NCI-H187 treated with DMSO at 0.1 percent for 48 hours (cell line): ENCODE measurements at places on chromosomes 3 and 15.

GRCh38 chr15:70585707-70586034 lies 177.7 kb downstream of the UACA start:
- no peak for DNase-seq

DNA sequence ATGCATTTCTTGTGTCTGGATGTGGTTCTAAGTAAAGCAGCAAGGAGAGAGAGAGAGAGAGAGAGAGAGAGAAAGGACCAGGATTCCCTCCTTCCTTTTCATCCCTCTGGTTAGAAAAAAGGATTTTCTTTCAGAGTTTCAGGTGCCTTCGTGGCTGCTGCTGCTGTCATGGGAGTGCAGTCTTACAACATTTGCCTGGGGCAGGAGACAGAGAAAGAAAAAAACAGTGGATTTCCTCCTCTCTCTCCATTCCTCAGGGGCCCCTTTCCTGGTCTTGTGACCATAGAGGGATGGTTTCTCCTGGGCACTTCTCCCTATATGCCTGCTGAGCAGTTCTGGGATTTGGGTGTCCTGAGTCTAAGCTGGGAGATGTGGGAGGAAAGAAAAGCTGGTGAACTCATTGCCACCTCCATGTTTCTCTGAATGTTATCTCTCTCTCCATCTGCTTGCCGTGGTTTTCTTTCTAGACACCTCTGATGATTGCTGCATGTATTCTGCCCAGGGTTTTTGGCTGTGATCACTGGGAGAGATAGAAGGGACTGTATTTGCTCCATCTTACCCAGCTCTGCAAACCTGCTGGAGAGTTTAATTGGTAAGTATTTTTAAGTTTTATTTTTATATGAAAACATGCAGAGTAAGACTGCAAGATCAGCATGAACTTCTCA lies 142.4 kb upstream of the RGMA start:
- DNase-seq = no peak

- DNase-seq = no peak
Measured at GRCh38 chr15:51380999-51381806, 39.7 kb downstream of the GLDN start.

DNA sequence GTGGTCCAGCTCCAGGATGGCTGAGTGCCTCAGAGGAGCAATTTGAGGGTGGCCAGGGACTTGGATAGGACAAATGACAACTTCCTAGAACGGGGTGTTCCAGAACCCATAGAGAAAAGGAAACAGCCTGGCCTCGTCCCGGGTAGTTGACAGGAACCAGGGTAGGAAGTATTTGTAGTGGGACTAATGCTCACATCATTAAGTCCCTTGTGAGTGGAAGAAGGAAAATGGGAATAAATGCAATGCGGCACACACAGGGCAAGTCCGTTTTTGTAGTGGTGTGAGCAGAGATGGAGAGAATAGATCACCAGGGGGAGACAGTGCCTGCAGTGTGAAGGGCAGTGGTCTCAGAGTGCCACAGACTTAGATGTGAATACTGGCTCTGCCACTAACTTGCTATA lies 19.6 kb downstream of the TIMP4 start:
- no peak for DNase-seq

DNA sequence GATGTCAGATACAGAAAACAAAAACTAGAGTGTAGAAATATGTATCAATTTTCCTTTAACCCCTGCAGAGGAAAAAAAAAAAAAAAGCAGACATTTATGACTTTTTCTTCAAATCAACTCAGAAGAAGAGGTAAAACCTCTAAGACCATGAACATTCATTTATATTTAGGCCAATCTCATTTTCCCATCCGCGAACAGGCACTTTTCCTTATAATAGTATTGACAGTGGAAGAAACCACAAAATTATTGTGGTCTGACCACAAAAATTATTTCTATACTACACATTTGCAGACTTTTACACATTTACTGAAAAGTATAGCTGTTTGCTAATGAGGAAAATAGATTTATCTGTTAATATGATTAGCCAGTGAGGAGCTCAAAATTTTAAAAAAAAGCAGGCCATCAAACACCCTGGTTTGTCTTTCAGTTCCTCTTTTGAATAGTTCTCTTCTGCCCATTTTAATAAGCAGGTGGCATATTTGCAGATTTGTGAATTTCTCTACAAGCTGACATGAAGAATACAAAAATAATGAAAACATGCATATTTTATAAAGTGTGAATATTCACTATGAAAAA lies 5.7 kb downstream of the OSBPL11 start:
- no peak for DNase-seq

DNA sequence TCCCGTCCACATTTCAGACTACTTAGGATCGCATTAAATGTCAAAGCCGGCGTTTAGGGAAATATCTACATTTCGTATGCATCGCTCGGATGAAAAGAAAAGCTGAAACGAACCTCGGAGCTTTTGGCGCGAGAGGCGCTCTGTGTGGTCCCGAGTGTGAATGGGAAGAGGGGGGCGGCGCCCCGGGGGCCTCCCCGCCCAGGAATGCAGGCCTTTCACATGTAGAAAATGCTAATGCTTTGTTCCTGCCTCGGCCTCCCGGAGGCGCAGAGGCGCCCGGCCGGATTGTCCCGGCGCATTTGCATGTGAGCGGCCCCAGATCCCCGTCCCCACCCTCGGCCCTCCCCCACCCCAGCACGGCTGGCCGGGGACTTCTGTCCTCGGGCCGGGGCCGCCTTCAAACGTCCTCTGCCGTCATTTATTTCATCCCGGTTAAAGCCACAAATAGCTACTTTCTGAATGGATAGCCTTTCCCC lies 37.0 kb upstream of the TRIM71 start:
- DNase-seq = no peak

DNA sequence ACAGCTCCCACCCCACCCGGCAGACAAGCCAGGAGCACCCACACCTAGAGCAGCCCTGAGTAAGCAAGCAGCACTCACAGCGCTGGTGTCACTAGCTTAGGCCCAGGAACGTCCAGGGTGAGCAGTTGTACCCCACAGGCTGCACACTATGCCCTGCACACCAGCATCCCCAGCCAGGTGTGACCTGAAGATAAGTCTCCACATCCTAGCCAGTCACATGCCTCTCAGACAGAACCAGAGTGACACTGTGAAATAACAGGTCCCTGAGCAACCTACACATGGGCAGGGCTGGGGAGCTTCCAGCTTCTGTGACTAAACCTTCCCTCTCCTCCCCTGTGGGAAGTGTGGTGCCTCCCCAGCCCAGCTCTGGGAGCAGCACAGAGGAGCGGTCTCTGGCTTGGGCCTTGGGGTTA lies 253.6 kb downstream of the UACA start:
- no peak for DNase-seq

DNA sequence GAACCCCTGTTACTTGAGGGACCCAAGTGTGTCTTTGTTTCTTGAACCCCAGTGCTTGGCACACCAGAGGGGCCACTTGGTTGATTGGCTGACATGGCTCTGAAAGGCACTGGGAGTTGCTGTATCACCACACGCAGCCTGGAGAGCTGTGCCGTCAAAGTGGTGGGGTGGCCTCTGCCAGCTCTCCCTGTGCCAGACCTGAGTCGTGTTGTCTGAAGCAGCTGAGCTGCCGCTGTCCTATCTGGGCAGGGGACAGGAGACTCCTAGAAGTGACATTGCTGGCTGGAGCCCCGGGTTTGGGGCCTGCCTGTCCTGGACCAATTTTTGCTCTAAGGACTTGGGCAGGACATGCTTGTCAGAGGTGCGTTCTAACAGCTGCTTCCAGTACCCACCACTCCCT lies 5.5 kb upstream of the SNX22 start:
- no peak for DNase-seq

DNA sequence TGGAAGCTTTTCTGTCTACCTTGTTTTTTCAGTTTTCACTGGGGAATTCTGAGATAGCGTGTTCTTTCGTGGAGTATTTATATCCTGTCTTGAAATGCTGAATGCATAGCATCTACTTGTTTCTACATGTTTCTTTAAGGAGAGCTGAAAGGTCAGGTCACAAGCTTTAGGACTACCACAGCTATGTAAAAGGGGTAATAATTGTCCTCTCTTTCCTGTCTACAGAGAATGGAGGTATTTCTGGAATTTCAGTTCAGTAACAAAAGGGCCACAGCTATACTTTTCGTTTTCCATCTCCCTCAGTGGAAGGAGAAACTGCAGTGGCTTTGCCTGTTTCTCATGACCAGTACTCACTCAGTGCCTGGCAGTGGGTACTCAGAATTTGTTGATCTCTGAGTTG lies 4.7 kb downstream of the INAFM2 start:
- DNase-seq = no peak

DNA sequence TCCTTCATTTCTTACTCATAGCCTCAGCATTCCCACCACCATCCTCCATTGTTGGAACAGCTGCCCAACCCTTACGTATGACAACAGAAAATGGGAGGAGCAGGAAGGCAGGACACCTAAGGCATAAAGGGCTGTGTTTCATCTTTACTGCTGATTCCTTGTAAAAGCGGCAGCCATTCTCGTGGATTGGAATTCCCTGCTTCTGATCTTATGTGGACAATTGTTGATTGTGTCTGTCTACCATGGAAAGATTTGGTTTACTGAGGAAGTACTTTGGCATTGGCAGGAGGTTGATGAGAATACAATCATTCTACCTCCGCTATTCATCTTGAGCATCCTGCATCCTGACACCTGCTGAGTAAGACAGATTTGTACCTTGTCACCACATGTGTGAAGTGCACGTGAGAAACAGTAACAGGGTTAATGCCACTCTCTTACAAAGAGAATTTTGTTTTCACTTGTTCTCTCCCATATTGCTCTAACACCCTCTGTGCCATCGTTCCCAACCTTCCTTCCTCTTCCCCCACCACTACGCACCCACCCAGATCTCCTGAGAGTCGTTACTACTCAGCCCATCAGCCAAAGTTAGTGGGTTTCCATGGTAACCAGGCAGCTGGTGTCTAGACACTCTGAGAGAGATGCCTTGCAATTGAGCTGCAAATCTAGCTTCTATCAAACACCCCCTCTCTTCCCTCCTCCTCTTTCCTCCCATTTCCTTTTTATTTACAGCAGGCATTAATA lies 75.7 kb downstream of the GAP43 start:
- DNase-seq = no peak

DNA sequence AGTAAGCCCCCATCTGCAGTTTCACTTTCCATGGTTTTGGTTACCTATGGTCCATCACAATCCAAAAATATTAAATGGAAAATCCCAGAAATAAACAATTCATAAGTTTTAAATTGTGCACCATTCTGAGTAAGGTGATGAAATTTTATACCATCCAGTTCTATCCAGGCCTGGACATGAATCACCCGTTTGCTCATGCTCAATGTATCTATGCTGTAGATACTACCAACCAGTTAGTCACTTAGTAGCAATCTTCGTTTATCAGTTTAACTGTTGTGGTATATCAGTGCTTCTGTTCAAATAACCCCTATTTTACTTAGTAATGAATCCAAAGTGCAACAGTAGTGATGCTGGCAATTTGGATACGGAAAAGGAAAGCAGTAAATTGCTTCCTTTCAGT lies 381.9 kb upstream of the AGTR1 start:
- no peak for DNase-seq

DNA sequence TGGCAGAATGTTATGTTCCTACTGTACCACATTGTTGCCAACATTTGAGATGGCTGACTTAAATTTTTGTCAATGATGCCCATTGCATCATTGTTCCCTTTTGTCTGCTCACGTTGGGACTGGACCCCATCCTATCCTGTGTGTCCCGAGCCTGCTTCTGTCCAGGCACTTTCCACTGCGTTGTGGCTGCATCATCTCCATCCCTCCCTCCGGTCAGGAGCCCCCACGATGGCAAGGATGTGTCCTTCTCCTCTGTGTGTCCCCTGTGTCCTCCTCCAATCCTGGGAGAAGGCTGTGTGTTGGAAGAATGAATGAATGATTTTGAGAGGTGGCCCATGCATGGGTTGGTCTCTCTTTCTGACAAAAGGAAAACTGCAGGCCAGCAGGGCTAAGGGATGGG lies 19.4 kb upstream of the MRPS22 start:
- DNase-seq = no peak

DNA sequence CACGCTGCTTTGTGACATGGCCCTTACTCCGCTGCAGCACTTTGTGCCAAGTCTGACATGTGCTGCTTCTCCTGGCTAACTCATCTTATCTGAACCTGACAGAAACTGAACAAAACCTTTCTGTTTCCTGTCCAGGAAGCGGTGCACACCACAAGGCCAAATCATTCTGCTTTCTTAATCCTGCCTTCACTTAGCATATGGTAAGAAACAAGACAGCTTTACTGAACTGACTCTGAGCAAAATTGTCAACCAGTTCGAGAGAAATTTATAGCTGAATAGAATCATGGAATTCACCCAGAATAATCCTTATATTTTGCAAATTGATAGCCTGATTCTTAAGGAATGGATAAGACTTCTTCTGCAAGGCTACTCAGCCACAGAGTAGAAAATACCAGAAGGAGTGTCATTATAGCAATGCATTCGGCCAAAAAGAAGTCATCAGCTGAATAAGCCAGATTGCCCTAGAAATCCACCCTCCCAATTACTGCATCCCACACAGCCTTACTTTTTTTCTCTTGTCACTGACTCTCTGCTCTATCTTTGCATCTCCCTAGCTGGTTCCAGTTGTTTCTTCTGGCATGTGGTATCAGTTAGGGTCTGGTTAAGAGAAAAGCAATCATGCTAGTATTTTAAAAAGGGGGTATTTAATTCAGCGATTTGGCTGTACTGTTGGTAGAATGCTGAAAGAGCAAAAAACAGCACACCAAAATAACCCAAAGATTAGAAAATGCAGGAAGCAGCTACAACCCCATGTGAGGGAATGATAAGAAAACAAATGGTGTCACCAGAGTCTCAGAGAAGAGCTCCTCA lies 41.6 kb upstream of the STRIT1 start:
- DNase-seq = no peak

GRCh38 chr3:80770106-80771074 lies 991.1 kb downstream of the GBE1 start:
- DNase-seq = no peak

GRCh38 chr3:188631291-188632010 lies 477.5 kb downstream of the LPP start:
- DNase-seq = no peak

GRCh38 chr3:136114421-136114820 lies 81.7 kb downstream of the MSL2 start:
- no peak for DNase-seq

GRCh38 chr15:83249030-83249343 lies 35.5 kb downstream of the BNC1 start:
- no peak for DNase-seq

DNA sequence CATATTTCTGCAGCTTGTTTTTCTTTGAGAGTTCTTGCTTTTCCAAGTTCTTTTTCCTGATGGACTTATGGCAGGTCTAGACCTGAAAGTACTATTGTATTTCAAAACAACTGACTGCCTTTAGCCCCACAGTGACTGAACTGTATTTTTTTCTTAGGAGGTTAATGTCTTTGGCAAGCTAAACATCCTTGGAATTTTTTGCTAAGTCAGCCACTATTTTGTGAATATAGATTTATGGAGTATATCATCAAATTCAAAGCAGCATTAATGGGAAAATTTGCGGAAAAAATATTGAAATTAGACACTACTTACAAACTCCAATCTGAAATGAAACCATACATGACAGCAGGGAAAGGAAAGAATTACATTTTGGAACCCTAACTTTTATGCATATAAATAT lies 8.6 kb downstream of the PIK3CA start:
- no peak for DNase-seq

- DNase-seq = no peak
Measured at GRCh38 chr3:185371306-185372074, 8.6 kb downstream of the MAP3K13 start.

- DNase-seq = no peak
Measured at GRCh38 chr15:41465822-41466421, 27.8 kb upstream of the ITPKA start.

GRCh38 chr3:161150001-161150525 lies 44.9 kb upstream of the B3GALNT1 start:
- DNase-seq = no peak
